AG09319 (cell line): ENCODE measurements at places on chromosomes 5 and 9.

DNA sequence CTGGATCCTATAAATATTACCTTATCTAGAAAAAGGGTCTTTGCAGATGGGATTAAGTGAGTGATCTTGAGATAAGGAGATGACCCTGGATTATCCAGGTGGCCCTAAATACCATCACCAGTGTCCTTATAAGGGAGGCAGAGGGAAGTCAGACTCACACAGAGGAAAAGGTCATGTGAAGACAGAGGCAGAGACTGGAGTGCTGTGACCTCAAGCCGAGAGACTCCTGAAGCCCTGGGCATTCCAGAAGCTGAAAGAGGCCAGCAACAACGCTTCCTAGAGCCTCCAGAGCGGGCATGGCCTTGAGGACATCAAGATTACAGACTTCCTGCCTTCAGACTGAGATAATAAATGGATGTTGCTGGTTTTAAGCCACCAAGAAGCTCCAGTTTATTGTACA is 118.8 kb downstream of the ATPSCKMT start:
- DNase-seq = no peak

DNA sequence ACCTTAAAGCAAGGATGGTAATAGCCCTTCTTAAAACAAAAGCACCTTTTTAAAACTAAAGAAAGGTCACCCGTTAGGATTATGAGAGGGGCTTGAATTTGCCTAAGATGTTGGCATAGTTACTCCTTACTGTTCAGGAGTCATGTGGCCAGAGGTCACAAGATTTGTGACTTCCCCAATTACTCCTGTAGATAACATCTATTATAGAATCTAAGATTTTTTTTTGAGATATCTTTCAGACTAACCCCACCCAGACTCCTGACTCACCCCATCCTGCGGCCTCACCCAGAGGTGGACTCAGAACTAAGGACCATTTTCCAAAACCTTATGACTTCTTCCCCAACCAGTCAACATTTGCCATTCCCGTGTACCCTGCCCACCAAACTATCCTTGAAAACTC is 2.4 kb downstream of the CD180 start:
- DNase-seq = no peak

DNA sequence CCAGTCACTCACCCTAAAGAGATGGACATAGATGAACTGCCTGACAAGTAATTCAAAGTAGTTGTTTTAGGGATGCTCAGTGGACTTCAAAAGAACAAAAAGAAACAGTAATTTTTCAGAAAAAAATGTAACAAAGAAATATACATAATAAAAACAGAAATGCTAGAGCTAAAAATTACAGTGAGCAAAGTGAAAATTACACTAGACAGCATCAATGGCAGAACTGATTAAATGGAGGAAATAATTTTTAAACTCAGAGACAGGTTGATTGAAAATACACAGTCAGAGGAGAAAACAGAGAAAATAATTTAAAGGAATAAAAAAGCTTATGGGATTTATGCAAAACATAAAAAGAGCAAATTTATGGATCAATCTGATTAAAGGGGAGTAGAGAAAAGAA is 1968.4 kb downstream of the EFNA5 start:
- no peak for DNase-seq

GRCh38 chr9:126624912-126625311 is 11.2 kb downstream of the LMX1B start:
- DNase-seq = no peak

DNA sequence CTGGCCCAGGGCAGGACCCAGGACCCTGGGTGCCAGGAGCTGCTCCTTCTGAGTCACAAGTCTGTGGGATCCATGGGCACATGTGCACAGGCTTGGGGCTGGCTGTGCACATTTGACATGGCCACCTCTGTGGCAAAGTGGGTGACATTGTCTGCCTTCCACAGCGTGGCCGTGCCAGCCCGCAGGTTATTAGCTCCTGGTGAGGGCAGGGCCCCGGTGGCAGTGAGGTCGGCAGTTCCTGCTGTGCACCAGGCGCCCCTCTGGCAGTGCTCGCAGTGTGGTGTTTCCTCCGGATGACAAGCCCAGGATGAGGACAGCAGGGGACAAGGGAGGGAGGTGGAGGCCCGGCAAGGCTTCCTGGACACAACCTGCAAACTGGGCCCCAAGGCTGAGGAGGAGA is 60.5 kb downstream of the OLFM1 start:
- DNase-seq = no peak

GRCh38 chr9:24624481-24624880 is 78.8 kb upstream of the IZUMO3 start:
- DNase-seq = no peak

- DNase-seq = no peak
Observed at GRCh38 chr5:119418606-119419100, 33.6 kb upstream of the HSD17B4 start.

GRCh38 chr9:128078504-128079434 is 10.7 kb downstream of the SLC25A25 start:
- no peak for DNase-seq
